ENCODE measurements at places on chromosomes 5 and 9. TPM values are rescaled to one million over a fixed set of nuclear protein-coding genes. Genes with fewer than 3 reads are reported as not detected.

GRCh38 chr5:126354012-126354857 lies 69.0 kb upstream of the GRAMD2B start:
- DNase-seq = no peak

- no peak for DNase-seq
These were observed 8.7 kb downstream of the PCDH1 start for GRCh38 chr5:141869514-141869913.

DNA sequence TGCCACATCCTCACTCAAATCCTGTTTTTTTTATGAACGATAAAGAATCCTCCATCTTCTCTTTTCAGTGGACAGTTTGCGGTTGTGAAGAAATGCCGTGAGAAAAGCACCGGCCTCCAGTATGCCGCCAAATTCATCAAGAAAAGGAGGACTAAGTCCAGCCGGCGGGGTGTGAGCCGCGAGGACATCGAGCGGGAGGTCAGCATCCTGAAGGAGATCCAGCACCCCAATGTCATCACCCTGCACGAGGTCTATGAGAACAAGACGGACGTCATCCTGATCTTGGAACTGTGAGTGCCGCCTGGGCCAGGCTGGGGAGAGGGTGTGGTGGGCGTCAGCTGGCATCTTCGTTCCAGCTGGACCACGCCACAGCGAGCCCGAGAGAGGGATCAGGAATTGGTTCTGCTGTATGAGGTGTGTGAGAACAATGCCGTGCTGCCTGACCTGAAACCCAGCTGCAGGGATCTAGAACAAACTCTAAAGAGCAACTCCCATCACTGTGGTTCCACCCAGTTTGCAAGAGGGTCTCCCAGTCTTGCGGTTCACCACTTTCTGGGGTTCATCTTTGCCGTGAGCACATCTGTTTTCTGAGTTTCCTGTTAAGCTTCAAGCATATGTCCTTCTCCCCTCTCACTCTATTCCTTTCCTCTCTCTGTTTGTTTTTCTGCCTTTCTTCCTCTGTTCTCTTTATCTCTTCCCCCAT lies 107.4 kb downstream of the DAPK1 start:
- no peak for DNase-seq

Gene MUSK
- not detected for polyA plus RNA-seq

DNA sequence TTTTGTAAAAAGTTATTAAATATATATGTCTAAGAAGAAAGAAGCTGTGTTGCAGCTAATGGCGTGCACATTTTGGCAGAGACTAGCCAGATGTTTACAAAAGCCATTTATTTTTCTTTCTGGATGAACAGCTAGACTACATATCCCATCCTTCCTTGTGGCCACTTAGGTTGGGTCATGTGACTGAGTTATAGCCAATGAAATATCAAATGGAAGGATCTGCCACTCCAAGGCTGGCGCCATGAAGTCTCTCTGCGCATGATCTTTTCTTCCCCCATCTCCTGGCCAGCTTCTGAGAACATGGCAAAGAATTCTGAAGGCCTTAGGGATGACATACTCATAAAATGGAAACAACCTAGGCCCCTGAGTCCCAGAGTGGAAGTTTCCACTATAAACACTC lies 244.2 kb upstream of the DAB2 start:
- no peak for DNase-seq

Gene PCDHGA3
- polyA plus RNA-seq = 4.9 TPM

GRCh38 chr9:131366761-131367401 lies 27.0 kb upstream of the PRRC2B start:
- DNase-seq = no peak

- DNase-seq = no peak
These were observed 28.7 kb downstream of the LARP1 start for GRCh38 chr5:154783774-154784460.

Gene ANKRD18A
- polyA plus RNA-seq = 0.60 TPM

Gene STKLD1
- polyA plus RNA-seq = 4.9 TPM

- no peak for DNase-seq
These were observed 694.9 kb downstream of the ISL1 start for GRCh38 chr5:52077941-52078815.

GRCh38 chr9:90815183-90815943 lies 13.7 kb downstream of the SYK start:
- no peak for DNase-seq

GRCh38 chr5:154986151-154986550 lies 27.4 kb upstream of the KIF4B start:
- no peak for DNase-seq

- DNase-seq = no peak
These were observed 149.5 kb downstream of the C9orf50 start for GRCh38 chr9:129471201-129472019.

Gene IL4
- not detected for polyA plus RNA-seq

All from left renal pelvis (tissue), 4 donors.